ENCODE measurements at places on chromosomes 6 and 20.

- no peak for DNase-seq
Measured at GRCh38 chr6:41208439-41209106, 7.6 kb upstream of the TREML2 start.

GRCh38 chr6:25601800-25602673 lies 50.0 kb upstream of the SCGN start:
- DNase-seq: no peak

DNA sequence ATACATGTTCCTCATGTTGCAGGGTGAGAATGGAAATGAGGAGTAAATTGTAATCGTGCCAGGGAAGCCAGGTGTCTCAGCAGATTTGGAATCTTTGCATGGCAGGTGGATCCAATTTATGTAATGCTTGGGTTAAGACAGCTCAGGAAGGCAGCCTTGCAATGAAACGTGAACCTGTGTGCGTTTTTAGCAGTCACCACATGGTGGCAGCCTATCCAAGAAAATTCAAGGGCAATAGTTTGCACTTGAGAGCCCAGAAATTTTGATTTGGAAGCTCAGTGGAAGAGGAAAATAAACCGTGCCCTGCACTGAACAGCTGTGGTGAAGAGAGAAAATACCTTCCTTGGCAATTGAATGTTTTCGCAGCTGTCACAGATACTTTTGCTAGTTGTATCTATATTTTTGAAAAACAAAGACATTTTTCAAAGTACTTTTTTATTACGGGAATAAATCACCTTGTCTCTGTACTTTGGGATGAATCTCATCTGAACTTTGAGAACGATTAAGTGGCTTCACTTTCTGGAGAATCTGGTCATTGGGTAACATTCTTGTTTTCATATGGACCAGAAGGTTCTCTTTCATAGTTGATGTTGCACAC lies 26.5 kb downstream of the MTHFD1L start:
- no peak for DNase-seq

DNA sequence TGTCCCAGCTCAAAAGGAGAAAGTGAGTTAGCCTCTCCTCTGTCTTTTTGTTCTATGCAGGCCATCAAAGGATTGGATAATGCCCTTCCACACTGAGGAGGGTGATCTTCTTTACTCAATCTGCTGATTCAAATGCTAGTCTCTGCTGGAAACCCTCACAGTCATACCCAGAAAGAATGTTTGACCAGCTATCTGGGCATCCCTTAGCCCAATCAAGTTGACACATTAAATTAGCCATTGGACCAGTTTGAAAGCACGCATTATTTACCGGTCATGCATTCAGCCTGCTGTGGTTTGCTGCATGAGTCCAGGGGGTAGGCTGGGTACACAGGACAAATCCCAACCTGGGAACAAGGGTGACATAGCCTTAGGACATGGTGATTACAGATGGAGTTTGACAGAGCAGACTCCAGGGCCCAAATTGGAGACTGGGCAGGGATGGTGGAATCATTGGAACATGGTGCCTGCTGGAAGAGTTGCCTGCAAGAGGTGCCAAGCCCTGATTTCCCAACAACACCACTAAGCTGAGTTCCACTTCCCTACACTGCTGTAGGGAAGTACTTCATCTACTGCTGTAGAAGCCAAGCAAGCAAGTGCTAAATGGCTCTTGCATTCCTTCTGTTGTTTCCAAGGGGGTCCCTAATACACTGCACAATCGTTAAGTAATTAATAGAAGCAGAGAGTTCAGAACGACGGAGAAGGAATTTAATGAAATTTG lies 87.7 kb downstream of the RNF182 start:
- DNase-seq: no peak

DNA sequence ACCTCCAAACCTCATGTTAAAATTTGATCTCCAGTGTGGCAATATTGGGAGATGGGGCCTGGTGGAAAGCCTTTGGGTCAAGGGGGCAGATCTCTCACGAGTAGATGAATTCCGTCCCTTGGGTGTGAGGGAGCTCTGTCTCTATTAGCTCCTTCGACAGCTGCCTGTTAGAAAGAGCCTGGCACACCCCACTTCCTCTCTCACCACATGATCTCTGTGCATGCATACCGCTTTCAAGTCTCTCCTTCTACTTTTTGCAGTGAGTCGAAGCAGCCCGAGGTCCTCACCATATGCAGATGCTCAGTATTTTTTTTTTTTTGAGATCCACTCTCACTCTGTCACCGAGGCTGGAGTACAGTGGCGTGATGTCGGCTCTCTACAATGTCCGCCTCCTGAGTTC lies 176.9 kb downstream of the SYNDIG1 start:
- no peak for DNase-seq

GRCh38 chr20:43292222-43292621 lies 102.5 kb upstream of the PTPRT start:
- DNase-seq: no peak

DNA sequence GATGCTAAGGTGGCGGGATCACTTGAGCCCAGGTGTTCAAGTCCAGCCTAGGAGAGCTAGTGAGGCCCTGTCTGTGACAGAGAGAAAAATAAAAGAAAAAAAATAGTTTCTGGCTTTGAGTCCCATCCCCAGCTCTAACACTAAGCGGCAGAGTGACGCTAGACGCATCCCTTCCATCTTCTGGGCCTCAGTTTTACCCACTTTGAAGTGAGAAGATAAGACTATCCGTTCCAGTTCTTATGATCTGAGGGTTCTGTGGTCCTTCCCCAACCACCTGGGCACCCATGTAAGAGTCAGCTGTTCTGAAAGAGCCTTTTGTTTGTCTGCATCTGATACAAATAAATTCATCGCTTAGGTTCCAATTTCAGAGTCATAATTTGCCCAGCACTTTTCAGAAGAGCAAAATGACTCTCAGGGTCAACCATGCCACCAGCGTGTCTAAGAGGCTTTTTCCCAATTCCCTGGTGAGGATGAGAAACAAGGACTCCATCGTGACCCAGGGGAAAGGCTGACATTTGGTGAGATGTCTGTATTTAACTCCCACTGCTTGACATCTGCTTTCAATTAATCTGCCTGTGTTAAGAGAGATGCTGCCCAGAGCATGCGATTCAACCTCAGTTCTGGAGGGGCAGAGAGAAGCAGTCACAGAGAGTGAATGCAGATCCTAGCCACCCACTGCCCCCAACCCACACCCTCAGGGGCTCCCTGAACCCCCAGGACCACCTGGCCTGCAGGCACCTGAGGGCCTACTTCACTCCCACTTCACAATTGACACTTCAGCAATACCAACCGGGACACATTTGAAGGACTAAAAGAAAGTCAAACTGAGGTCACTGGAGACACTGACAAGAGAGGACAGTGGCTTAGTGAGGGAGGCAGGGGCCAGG lies 131.6 kb upstream of the TOP1 start:
- DNase-seq: no peak

GRCh38 chr20:48308232-48308781 lies 519.5 kb downstream of the PREX1 start:
- no peak for DNase-seq

DNA sequence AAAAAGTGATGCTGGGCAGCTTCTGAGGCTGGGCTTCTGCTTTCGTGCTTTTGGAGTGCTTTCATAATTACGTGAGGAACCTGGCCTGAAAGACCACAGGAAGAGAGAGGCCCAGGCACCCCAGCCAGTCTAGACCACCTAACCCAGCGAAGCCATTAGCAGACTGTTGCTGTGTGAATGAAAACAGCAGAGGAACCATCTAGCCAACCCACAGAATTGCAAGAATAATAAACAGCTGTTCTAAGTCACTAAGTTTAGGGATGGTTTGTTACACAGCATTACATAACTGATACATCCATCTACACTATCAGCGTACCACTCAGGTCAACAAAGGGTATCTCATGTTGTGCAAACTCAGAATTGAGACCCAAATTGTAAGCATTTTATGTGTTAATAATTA lies 34.5 kb downstream of the FGD2 start:
- DNase-seq: no peak

- no peak for DNase-seq
Measured at GRCh38 chr6:42113936-42114636, 28.3 kb downstream of the C6orf132 start.

DNA sequence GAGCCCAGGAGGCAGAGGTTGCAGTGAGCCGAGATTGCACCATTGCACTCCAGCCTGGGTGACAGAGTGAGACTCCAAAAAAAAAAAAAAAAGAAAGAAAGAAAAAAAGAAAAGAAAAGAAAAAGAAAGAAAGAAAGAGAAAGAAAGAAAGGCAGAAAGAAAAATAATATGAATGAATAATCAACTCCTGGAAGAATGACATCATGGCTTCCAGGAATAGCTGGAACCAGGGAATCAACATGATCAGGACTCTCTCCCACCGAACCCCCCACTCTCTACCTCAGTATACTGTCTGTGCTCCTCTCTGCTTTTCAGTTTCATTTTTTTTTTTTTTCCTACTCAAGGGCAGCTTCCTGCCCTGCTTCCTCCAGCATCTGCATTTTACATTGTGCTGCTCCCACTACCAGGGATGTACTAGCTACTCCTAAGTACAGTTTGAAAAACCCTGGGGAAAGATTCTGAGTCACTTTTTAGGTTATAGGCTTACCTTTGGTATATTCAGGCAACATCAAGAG lies 19.7 kb upstream of the MTCL3 start:
- no peak for DNase-seq

DNA sequence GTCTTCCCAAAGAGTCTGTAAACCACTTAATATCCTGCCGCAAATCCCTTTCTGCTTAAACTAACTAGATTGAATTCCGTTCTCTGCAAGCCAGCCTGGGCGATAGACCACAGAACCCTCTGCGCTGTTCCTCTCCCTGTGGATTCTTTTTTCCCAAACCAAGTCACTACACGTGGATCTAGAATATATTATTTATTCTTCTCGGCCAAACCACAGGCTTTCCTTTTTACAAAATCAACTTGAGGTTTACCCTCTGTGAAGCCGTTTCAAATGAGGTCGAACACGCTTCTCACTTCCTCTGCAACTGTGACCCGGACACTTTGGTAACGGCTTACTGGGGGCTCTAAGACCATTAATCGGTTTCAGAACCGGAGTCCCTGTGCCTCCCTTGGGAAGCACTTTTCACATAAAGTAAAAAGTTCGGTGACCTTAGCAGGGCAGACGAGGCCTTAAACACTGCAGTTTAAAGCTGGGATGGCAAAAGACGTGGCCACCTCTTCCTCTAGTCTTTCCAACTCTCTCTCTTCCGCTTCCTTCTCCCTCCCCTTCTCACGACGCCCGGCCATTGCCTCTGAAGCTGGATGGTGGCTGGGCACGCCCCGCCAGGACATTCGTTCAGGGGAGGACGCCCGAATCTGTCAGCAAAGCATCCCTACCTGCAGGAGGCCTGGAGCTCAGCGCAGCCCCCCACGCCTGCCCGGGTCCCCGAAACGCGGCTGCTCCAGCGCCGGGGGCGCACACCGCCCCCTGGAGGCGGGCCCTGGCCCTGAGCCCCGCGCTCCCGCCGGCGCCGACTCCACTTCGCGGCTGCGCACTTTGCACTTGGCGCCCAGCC lies 55.0 kb upstream of the FOXC1 start:
- DNase-seq: peak; percentile 62

- DNase-seq: no peak
Measured at GRCh38 chr6:53240761-53241160, 92.1 kb upstream of the GCM1 start.

DNA sequence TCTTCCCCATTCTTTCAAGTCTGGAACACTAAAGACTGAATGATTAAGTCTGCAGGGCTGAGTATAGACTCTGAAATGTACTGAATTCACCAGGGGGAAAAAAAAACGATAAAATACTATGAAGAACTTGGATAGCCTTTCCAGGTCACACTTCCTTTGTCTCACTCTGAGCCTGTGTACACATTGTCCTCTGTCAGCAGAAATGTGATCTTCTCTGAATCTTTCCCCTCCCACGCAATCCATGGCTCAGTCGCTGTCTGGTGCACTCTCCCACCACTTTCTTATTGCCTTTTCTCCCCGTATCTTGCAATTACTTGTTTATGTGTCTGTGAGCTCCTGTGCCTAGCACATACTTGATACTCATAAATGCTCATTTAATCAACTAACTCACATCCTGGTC lies 212.6 kb upstream of the RSPO3 start:
- DNase-seq: no peak

GRCh38 chr6:72738091-72738490 lies 116.2 kb downstream of the KCNQ5 start:
- DNase-seq: no peak

DNA sequence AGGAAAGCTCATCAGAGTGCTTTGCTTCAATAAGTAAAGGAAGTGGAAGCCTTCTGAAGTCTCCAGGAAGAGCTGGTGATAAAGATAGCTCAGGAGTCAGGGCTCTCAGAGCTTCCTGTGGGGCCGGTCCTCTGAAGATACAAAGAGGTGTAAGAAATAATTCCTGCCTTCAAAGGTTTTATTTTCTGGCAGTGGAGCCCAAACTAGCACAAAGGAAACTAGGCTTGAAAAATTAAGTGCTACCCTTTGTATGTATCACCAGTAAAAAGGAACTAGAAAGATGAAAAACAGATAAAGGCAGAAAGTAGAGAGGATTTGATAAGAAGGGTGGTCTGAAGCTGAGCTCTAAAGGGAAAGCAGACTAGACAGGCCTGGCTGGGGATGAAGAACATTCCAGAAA lies 204.1 kb upstream of the SASH1 start:
- DNase-seq: no peak

GRCh38 chr6:37845930-37846329 lies 26.4 kb downstream of the ZFAND3 start:
- DNase-seq: no peak

Measured in C1 segment of cervical spinal cord (tissue), 14 donors.